ENCODE measurements at places on chromosomes 4 and X.

DNA sequence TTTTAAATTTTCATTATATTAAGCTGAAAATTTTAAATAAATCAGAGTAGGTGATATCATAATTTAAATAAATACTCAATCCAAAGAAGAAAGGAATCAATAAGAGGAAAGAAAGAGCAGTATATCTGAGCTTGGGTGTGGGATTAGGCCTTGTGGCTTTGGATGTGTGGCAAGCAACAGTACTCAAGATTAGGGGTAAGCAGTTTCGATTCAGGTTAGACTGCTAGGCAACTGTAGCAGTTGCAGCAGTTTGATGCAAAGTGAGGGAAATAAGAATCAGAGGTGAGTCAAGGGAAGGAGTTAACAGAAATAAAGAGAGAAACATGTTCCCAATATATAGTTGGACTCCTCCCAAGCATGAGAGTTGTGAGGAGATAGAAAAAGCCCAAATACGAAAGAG, 599.6 kb upstream of the KLHL4 start:
- DNase-seq: no peak

DNA sequence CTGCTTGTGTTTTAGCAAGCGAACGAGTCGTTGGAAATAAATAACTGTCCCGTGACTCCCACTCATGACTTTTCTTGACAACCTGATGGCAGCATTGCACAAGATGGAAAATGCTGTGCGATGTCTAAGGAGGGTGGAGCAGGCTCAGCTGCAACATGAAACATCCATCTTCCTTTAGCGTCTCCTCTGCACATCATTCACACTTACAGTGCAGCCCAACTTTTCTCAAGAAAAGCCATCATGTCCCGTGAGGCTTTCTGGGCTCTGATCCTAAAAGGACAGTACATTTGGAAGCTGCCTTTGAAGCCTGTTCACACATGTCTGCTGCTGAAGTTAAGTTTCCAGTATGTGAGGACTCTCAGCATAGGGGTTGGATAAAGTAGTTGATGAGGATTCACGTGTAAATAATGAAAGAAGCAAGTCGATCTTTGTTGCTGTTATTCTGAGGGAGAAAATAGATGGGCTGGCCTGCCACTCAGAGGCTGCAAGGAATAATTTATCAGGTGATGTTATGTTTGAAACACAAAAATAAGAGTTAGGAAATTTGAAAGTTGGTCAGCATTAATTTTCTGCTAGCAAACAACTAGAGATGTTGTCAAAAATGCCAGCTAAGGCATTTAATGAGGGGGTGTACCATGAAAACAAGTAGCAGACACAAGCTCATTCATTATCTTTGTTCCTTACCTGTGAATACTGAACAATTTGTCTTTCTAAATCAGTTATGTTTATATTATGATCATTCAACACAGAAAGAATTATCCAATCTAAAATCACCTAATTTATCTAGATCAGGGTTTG, 328.7 kb upstream of the ZFP42 start:
- no peak for DNase-seq

DNA sequence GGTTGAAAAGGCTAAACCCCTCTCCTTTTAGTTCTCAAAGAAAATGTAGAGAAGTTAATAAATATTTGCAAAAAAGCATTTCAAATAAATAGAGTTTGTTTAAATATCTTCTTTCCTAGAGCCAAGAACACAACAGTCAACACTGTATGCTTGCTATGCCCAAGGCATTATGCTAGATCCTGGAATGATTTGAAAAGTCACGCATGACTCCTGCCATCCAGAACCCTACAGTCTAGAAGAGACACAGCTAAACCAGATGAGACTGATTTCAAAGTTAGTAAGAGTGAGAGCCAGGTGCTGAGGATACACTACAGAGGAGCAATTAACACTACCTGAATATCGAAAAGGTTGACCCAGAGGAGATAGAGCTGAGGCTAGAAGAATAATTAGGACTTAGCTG, 205.8 kb downstream of the NWD2 start:
- DNase-seq: no peak

- DNase-seq: no peak
Measured at GRCh38 chr4:26099967-26100366, 185.9 kb downstream of the SMIM20 start.

DNA sequence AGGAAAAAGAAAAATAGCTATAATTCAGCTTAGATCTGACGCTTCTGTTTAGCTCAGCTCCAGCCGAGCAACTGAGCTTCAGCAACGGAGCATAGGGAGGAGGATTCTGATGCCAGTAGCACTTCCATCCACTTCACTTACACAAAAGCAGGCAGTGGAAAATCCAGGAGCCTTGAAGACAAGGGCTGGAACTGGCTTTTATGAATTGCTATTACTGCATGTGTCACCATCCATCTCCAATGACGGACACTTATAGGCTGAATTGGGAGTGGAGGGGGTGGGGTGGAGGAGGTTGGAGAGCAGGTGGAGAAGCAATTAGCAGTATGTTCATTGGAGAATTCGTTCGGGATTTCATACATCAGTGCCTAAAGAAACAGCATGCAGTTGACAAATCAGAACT, 15.6 kb downstream of the ENOX2 start:
- DNase-seq: no peak

GRCh38 chrX:9610771-9611392, 146.0 kb downstream of the TBL1X start:
- DNase-seq: no peak

DNA sequence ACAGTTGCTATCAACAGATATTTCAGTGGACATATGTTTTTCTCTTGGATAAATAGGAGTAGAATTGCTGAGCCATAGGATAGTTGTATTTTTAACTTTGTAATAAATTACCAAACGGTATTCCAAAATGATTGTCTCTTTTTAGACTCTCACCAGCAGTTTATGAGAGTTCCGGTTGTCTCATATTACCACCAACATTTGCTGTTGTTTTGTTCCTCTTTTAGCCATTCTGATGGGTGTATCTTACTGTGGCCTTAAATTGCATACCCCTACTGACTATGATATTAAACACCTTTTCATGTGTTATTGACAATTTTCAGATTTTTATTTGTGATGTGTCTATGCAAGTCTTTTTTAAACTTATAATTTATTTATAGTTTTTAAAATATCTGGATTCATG, 39.7 kb downstream of the SNX25 start:
- DNase-seq: no peak

GRCh38 chrX:86066998-86067397, 19.6 kb upstream of the CHM start:
- DNase-seq: no peak

- no peak for DNase-seq
Measured at GRCh38 chr4:81492606-81493230, 21.0 kb upstream of the RASGEF1B start.

DNA sequence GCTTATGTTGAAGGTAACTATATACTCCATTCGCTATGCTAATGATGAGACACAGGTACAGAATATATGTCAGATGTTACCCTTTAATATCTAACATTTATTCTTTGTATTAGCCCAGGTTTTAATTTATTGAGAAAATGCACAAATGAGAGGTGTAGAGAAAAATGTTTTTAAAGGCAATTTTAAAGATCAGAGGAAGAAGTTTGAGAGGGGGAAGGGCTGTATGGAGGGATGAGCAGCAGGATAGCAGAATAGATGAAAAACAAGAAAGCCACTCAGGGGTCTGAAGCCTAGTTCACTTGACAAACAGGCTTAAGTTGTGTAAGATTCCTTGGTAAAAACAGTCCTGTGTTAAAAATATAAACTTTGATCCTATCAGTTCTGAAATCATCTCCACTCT, 3.7 kb downstream of the MAB21L2 start:
- DNase-seq: no peak

- no peak for DNase-seq
Measured at GRCh38 chr4:181541396-181541795, 701.8 kb upstream of the TENM3 start.

DNA sequence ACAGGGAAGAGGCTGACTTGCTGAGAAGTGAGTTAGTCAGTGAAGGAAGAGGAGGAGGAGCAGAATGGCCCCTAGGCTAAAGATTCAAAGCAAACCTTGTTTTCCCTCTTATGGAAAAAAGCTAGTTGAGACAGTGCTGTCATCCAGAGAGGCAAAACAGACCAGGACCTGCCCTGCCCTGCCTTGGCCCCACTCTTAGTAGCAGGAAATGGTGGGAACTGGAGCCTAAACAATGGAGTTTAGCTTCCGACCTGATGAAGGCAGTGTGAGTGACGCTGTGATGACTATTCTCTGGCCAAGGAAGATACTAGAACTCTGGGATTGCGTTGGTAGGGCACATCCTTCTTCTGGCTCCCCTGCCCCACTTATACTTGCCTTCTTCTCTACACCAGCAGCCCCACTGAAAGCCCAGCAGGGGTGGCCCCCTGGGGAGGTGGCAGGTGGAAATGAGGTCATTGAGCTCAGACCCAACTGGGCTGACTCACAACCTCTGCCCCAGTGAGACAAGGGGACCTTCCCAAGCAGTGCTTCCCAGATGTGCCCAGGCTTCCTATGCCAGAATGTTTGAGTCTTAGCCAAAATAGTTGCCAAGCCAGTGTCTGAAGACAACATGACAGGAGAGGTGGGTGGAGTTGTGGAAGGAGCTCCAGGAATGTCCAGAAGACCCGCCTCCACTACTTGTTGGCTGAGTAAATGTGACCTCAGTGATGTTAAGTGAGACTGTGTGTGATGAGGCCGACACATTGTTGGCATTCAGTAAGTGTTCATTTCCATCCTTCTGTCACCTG, 38.8 kb downstream of the MSN start:
- DNase-seq: no peak

GRCh38 chr4:172142281-172142741, 329.1 kb downstream of the GALNTL6 start:
- no peak for DNase-seq

GRCh38 chr4:825063-825970, 612 bp downstream of the CPLX1 start:
- no peak for DNase-seq

DNA sequence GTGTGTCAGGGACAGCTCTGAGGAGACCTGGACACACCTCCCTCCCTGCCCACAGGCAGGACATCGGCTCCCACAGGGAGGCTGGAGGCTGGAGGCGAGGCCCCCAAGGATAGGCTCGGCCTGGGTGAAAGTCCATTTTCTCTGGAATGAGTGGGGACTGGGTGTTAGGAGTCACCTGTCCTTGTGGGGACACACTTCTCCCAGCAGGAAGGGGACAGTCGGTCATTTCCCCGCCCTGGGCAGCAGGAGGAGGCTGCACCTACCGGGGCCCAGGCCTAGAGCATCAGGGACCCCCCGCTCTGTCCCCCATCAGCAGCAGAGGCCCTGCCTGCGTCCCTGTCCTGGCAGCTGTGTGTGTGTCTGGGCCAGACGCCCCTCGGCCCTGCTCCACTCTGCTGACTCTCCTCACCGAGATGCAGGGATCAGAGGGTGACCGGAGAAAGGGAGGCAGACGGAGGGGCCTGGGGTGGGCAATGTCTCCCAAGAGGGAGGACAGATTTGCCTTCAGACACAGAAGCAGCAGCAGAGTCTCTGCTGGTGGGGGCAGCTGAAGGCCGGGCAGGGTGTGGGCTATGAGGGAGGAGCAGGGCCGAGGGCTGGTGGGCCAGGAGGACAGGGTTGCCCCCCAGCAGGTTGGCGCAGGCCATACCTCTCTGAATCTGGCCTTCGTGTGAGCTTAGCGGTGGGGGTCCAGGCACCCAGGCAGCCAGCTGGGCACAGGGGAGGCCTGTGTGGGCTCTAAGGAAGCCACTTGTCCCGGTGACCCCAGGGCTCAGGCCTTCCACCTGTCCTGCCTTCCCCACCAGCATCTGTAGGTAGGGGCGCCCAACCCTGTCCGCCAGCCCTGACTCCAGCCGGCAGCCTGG, 125.7 kb upstream of the NKX1-1 start:
- no peak for DNase-seq

- no peak for DNase-seq
Measured at GRCh38 chr4:41569961-41570360, 32.0 kb downstream of the LIMCH1 start.

GRCh38 chr4:109708990-109709389, 5.7 kb upstream of the CASP6 start:
- DNase-seq: no peak

- DNase-seq: no peak
Measured at GRCh38 chrX:6505960-6506359, 29.0 kb downstream of the VCX3A start.

GRCh38 chr4:13325744-13326143, 158.4 kb downstream of the RAB28 start:
- no peak for DNase-seq

GRCh38 chr4:81106150-81106549, 75.6 kb downstream of the BMP3 start:
- no peak for DNase-seq

DNA sequence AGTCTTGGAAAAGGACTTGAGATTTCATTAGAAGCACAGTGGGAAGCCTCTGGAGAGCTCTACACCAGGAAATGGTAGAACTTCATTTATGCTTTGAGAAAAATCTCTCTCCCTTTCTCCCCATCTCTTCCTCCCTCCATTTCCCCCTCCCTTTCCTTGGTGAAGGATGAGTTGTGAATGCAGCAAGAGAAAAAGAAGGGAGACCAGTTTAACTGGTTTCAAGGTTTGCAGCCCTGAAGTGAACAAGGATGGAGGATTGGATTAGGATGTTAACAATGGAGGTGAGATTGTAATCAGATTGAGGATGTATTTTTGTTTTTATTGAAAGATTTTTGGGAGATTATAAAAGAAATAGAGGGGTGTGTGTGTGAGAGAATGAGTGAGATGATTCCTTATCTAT, 99.5 kb downstream of the ANK2 start:
- DNase-seq: no peak

DNA sequence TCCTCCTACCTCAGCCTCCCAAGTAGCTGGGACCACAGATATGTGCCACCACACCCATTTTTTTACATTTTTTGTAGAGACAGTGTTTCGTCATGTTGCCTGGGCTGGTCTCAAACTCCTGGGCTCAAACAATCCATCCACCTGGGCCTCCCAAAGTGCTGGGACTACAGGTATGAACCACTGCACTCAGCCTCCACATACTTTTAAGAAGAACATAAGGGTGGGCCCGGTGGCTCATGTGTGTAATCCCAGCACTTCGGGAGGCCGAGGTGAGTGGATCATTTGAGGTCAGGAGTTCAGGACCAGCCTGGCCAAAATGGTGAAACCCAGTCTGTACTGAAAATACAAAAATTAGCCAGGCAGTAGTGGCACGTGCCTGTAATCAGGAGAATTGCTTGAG, 51.5 kb upstream of the MXD4 start:
- DNase-seq: no peak

DNA sequence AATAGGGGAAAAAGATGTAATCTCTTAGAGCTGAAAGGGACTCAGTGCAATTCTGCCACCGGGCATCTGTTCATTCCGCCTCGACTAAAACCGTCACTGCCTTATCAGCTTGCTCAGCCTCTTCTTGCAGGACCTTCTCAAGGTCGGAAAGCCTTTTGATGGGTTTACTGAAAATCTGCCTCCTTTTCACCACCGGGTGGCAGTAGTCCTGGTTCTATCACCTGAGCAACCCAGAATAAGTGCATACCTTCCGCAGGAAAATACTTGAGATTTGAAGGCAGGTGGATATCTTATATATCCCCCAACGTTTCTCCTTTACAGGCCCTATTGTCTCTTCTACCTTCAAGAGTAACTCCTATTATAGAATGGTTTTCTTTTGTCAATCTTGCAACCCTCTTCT, 103.4 kb upstream of the PAK3 start:
- no peak for DNase-seq
